ENCODE measurements at places on chromosomes 13 and 19.

DNA sequence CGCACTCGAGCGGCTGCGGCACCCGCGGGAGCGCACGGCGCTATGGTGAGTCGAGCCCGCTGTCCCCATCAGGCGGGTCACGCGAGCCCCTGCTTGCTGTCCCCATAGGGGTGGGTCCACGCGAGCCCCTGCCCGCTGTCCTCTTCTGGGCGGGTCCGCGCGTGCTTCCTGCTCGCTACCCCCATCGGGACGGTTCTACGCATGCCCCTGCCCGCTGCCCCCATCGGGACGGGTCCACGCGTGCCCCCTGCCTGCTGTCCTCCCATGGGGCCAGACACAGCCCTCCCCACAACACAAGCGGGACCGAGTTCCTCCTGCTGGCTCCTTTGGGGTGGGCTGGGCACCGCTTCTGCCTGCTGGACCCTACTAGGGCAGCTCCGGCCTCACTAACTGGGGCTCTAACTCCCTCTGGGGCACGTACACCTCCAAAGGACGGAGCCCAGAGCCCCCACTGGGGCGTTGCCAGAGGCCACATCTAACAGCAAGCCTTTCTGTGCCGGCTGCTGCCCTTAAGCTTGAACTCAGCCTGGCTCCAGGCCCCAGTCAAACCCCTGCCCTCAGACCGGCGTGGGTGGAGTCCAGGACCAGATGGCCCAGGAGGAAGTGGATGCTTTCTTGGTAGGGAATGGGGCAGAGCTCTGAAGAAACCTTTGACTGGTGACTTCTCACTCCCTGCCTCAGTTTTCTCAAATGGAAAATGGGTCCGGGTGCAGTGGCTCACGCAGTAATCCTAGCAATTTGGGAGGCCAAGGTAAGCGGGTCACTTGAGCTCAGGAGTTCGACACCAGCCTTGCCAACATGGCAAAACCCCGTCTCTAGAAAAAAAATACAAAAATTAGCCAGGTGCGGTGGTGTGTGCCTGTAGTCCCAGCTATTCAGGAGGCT lies 722 bp downstream of the COLGALT1 start:
- no peak for DNase-seq

GRCh38 chr13:51033421-51034185 lies 77.5 kb downstream of the C13orf42 start:
- DNase-seq, result no peak

GRCh38 chr13:22369840-22370239 lies 699.0 kb downstream of the FGF9 start:
- no peak for DNase-seq

DNA sequence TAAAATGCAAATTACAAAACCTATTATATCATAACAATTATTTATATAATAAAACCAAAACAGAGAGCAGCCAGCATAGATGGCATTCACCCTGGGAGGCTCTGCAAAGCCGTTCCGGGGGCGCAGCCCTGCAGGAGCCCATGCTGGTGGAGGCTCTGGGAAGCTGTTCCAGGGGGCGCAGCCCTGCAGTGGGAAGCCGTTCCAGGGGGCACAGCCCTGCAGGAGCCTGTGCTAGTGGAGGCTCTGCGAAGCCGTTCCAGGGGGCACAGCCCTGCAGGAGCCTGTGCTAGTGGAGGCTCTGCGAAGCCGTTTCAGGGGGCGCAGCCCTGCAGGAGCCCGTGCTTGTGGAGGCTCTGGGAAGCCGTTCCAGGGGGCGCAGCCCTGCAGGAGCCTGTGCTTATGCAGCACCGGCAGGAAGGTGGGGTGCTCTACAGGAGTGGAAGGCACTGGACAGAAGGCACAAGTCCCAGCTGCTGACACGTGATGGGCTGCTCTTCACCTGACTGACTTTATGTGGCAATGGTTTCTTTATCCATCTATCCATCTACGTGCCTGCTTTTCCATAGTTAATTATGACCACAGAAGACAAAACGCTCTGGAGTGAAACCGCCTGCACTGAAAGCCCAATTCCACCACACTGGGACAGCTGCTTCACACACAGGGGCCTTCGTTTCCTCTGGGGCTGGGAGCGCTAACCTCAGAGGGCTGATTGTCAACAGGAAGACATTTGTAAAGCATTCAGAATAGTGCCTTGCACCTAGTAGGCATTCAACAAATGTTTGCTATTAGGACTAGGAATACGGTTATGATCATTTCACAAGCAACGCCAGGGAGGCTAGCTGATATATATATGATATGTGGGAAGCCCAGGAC lies 23.7 kb downstream of the PCID2 start:
- no peak for DNase-seq

- DNase-seq, result no peak
These were observed 45.2 kb upstream of the URI1 start for GRCh38 chr19:29896802-29897201.

DNA sequence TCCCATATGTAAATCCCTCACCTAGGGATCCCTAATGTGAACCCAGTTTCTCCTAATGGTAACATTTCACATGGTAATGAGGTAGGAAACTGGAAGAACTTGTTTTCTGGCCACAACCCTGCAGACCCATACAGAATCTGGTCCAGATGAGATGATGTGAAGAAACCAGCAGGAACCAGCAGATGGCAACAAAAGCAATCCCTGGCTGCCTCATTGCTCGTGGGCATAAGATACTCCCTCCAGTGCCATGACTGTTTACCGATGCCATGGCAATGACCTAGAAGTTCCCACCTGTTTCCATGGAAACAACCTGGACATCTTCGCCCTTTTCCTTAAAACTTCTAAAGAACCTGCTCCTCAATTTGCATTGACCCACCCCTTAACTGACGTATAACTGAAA lies 1.4 kb upstream of the CD209 start:
- DNase-seq, result no peak

DNA sequence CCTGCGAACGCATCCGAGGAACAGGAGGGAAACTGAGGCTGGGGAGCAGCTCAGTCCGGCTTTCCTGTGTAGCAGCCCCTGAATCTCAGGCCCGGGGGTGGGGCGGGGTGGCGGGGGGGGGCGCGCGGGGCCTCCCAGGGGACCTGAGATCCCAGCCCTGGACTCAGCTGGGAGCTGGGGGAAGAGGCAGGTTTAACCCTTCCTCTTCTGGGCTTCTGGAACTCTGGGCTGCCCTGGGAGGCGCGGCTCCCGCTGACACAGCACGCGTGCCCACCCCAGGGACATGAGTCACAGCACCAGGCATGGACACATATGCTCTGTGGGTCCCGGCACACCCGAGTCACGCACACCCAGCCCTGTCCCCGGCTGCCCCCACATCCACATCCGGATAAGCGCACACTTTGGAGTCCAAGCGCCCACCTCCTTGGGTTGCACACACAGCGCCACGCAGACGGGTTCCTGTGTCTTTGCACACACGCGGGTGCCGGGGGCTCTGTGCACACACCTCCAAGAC lies 3.5 kb upstream of the CIRBP start:
- peak; percentile 45 for DNase-seq

GRCh38 chr19:12646551-12646950 lies 20.0 kb downstream of the MAN2B1 start:
- no peak for DNase-seq

DNA sequence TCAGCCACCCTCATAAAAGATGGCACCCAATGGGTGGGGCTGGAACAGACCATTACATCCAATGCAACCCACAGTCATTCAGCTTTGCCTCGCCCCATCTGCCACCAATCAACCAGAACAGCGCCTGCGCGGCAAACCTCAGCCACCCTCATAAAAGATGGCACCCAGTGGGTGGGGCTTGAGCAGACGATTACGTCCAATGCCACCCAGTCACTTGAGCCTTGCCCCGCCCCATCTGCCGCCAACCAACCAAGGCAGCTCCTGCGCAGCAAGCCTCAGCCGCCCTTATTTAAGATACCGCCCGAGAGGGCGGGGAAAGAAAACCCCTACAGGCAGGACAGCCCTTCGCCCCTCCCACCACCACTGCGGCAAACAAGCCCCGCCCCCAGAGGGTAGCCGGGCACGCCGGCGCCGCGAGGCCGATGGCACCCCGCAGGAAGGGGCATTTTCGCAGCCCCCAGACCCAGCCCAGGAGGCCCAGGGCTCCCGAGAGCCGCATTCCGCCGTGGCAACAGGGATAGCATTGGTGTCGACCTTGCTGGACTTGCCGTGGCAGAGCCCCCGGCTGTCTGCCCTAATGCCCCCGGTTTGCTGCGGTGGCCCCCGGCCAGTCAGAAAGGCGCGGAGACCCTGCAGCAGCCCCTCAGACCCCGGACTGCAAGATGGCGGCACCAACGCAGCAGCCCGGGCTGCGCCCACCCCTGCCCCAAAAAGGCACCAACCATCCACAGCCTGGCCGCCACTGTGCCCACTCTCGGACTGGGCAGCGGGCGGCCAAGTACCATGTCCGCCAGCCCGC lies 675 bp downstream of the PEG3 start:
- no peak for DNase-seq

GRCh38 chr19:45164577-45165335 lies 4.0 kb upstream of the NKPD1 start:
- peak; percentile 27 for DNase-seq

- DNase-seq, result no peak
These were observed 43.5 kb downstream of the LRCH1 start for GRCh38 chr13:46596466-46596865.

DNA sequence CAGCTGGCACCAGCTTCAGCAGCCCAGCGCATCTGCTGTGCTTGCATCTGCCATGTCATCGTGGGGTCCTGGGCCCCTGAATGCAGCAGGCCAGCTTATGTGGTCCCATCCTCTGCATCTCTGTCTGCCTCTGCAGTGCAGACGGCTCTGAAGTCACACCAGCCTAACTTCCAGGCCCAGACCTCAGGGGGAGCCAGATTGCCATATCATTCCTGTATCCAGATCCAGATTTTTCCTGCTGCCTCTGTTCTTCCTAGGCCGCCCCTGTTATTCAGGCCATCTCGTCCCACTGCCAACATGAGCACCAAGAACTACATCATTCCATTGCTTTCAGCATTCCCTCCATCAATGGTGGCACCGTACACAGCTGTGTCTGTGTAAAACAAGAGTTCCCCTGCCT lies 571.6 kb downstream of the UQCRFS1 start:
- no peak for DNase-seq

GRCh38 chr19:45780146-45780447 lies 2.2 kb downstream of the DMPK start:
- no peak for DNase-seq

- no peak for DNase-seq
These were observed 192.8 kb upstream of the IRS2 start for GRCh38 chr13:109979228-109979627.

DNA sequence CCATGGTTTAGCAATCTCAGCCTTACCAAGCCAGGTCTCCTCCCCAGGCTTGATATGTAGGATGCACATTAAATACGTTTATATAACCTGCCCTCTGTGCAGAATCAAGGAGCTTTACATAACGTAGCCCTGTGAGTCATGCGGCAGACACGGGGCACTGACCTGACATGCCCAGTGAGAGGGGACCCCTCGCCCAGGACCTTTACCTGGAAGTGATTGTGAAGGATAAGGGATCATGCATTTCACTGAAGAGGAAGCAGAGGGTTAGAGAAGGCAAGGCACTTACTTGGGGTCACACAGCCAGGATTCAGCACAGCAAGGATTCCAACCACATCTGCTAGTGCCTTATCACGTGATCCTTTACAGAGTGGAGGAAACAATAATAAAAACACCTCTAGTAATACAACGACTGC lies 18.9 kb upstream of the FOSB start:
- no peak for DNase-seq

DNA sequence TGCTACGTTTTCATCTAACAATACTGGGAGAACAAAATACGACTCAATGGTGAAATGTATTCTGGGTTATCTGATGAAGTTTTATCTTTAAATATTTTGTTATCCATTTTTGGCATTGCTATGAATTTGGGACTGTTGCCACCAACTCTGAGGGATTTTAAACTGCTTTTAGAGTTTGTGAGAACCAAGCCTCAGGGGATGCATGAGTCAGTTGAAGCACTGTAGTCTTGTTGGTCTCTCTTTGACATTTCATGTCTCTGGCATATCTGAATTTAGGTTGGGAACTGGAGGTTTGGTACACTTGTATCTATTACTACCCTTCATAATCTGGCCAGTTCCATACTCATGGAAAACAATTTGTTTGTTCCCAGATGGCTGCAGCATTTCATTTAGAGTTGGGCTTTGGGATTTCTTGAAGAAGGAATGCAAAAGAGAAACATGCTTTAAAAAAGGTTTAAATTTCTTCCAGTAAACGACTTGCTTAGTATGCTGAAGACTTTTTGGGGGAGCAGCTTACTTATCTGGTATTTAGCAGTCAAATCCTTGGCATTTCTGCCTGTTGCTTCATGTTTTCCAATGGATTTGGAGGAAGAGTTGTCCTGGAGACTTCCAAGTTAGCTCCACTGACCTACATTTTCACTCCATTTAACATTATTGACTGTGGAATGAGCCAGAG lies 28.9 kb downstream of the ARHGEF7 start:
- DNase-seq, result no peak

GRCh38 chr13:52703482-52703881 lies 36.1 kb downstream of the CNMD start:
- DNase-seq, result no peak

GRCh38 chr13:26498656-26499601 lies 58.6 kb upstream of the WASF3 start:
- DNase-seq, result no peak

DNA sequence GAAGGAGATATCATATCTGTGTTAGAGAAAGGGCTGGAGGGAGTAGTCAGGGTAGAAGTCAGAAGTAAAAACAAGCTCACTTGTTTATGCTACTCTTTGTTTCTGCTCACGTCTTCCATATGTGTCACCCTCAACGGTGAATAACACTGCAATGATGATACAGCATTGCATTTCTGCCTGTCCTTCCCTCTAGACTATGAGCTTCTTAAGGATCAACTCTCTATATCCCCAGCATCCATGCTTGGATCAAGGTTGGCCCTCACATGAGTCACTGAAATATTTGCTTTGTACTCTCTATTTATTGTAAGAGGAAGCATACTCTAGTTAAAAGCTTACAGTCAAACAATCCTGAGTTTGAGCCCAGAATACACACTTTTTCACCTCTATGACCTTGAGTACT lies 406.0 kb downstream of the RFC3 start:
- no peak for DNase-seq

DNA sequence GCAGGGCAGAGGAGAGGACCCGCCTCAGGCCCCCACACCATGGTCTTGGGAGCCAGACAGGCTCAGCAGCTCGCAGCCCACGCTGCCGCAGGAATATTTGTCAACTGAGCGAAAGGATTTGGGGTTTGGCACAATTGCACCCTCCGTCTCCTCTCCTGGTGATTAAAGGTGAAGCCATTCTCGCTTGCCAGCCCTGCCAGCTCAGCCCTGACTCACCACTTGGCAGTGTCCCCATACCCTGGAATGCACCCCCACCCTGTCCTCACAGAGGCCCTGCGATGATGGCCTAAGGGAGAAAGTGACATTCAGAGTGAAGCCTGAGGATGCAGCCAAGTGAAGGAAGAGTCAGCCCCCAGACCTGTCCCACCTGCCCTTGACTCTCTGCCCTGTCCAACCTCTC lies 18.8 kb downstream of the CYTH2 start:
- no peak for DNase-seq

DNA sequence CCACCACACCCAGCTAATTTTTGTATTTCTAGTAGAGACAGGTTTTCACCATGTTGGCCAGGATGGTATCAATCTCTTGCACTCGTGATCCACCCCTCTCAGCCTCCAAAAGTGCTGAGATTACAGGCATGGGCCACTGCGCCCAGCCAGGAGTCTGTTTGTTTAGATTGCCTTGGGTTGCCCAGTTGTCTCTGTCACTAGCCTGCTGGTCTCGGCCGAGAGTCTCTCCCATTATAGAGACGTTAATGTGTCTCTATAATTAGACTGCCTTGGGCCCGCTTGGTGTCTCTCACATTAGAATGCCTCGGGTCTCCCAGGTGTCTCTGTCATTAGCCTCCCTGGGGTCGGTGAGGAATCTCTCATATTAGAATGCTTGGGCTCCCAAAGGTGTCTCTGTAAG lies 1533.6 kb downstream of the UQCRFS1 start:
- DNase-seq, result no peak
